ENCODE measurements at places on chromosomes 16 and 17. TPM values are rescaled to one million over a fixed set of nuclear protein-coding genes. Genes with fewer than 3 reads are reported as not detected.
A peak's percentile ranks its signal among the peaks of the same experiment; 100 is the strongest.

DNA sequence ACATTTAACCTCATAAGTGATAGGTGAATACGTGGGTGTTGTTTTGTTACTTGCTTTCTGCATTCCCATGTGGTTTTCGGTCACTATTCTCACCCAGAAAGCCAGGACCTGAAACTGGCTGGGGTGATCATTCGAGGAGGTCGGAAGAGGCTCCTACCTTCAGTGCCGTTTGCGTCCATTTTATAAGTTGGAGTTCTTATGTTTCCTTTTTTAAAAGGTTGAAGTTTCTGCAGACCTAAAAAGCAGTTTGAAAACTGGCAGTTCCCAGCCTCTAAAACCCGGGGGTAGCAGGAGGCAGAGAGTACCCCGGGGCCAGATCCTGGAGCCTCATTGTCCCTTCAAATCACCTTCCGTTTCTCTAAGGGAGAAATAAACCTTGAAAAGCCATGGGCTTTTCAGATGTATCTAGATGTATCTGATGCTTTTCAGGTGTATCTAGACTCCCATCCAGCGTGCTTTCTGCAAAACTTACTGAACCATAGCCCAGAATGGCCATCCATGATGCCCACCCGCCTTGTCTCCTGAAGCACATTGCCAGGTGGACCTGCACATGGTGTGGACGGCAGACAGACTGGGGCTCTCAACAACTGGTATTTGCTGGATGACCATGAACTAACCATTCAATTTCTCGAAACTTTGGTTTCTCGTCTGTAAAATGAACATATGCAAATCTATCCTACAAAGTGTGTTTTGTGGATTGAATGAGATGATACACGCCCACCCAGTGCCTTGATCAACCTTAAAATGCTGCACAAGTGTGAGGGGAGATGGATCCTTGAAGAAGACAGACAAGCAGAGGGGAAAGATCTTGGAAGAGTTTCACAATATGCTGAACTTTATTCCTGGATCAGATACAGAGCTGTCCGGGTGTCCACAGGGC, 1.3 kb downstream of the NLRC5 start:
- H3K27me3 ChIP-seq = peaks cover 33% of the 10 kb centered on the region
- H3K4me3 ChIP-seq = no peak overlapping the region
- H3K36me3 ChIP-seq = no peaks in the 10 kb centered on the region
- peaks cover 2% of the 10 kb centered on the region for H3K4me1 ChIP-seq
- H3K27ac ChIP-seq = no peak overlapping the region

GRCh38 chr16:81238296-81239011, at the start of gene BCO1:
Gene BCO1 (plus strand): TSS chr16:81238689. CDS start chr16:81238909, 220 bp downstream.
- H3K27ac ChIP-seq = 0 out of 2 replicates have a peak within 1 kb of the TSS, but pooled peaks have one; percentile 53
- no peaks in the 10 kb centered on the region for H3K36me3 ChIP-seq
- peaks cover 5% of the 10 kb centered on the region for H3K4me1 ChIP-seq
- H3K27me3 ChIP-seq = no peaks in the 10 kb centered on the region

SEZ6 gene
- total RNA-seq = 7.8 TPM

CCL5 gene
- total RNA-seq = not detected

DNA sequence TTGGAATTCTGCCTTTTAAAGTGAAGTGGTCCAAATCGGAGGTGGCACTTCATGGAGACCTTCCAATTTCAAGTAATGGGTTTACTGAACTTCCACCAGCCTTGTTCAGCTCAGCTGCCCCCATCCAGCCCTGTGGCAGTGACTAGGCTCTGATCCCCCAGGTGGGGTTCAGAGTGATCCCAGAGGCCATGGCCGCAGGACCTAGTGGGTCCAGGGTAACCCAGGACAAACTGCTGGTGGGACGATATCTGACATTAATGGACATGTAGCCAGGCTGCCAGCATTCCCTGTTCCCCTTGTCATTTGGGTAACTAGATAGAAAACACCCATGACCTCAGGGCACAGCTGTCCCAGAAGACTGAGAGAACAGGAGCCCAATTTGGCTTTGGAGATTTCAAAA, 209.9 kb downstream of the GSG1L start:
- H3K4me1 ChIP-seq = no peaks in the 10 kb centered on the region
- H3K27ac ChIP-seq = no peak overlapping the region
- H3K4me3 ChIP-seq = no peak overlapping the region
- DNase-seq = no peak
- H3K36me3 ChIP-seq = no peaks in the 10 kb centered on the region
- no peaks in the 10 kb centered on the region for H3K27me3 ChIP-seq

- H3K4me3 ChIP-seq = no peak overlapping the region
- no peak overlapping the region for H3K27ac ChIP-seq
- no peaks in the 10 kb centered on the region for H3K4me1 ChIP-seq
- H3K27me3 ChIP-seq = no peaks in the 10 kb centered on the region
Observed at GRCh38 chr16:58409316-58409973, 17.2 kb downstream of the GINS3 start.

ZSWIM7 gene
- 39.4 TPM for total RNA-seq

DNA sequence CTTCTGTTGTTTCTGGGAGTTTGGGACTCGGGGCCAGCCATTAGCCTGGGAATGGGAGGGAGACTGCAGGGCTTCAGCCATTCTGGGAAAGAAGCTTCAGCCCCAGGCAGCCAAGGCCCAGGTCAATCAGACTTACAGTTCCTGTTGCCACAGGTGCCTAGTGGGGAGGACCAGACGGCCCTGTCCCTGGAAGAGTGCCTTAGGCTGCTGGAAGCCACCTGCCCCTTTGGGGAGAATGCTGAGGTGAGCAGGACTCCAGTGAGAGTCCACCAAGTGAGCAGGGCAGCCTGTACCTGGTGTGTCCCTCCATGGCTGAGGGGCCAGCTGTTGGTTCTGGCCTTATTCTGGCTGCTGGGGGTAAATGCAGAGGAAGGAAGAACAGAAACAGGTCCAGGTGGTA, 8.7 kb downstream of the NFE2L1 start:
- peaks cover 23% of the 10 kb centered on the region for H3K4me1 ChIP-seq
- DNase-seq = no peak
- no peaks in the 10 kb centered on the region for H3K27me3 ChIP-seq

TUBB3 gene
- 275 TPM for total RNA-seq

GRCh38 chr16:85396879-85397871, 215.9 kb upstream of the GSE1 start:
- H3K36me3 ChIP-seq = no peaks in the 10 kb centered on the region
- H3K4me1 ChIP-seq = peaks cover 38% of the 10 kb centered on the region
- no peak for DNase-seq
